Activated CD4-positive, alpha-beta T cell treated with anti-CD3 and anti-CD28 coated beads for 1 hour (primary cell): ENCODE measurements at places on chromosomes 2 and 18.
A peak's percentile ranks its signal among the peaks of the same experiment; 100 is the strongest.

- no peak for DNase-seq
These were observed 914.1 kb upstream of the NXPH2 start for GRCh38 chr2:139694327-139694726.

DNA sequence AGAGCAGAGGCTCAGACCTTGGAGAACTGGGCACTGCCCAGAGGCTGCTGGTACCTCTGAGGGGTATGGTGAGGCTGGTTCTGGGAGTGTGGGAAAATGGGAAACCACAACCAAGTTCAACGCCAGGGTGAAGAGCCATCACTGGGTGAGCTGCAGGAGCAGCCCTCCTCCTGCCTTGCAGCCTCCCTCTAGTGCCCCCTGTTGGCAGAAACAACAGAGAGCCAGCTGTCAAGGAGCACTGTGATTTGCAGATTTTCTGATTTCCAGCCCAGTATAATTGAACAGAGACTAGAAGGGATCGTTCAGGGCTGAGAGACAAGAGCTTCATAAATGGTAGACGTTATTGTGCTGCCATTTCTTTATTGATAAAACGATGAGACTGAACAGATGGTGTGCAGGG is 50.5 kb downstream of the MAPK4 start:
- no peak for DNase-seq

DNA sequence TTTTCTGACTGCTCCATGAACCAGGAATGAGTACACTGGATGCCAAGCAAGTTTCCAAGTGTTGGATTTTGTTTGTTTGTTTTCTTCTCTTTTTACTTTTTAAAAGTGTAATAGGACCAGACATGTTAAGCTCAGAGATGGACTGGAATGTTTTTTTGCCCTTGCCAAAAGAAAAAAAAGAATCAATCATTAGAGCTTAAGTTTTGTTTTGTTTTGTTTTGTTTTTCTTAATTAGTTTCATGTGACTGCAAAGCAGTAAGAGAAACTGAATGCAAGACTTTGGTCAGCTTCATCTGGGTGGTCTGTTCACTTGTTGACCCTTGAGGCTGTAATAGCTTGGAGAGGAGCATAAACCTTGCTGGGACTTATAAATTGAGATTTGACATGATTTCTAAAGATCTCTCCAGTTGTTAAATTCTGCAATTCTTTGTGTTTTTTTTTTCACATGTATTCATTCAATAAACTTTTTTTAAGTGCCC is 42.4 kb upstream of the SLC1A4 start:
- no peak for DNase-seq

DNA sequence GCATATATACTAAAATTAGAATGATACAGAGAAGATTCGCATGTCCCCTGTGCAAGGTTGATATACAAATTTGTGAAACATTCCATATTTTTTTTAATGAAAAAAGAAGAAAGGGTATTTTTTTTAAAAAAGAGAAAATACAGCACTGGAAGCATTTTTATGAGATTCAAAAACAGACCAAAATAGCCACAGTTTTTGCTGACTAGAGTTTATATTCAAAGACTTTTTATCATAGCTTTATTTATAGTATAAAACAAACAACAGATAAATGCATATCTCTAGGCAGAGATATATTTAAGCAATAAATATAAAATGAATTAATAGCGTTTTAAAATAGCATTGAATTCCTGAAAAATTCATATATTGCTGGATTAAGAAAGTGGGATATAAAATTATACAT is 436.5 kb upstream of the ACVR2A start:
- no peak for DNase-seq

DNA sequence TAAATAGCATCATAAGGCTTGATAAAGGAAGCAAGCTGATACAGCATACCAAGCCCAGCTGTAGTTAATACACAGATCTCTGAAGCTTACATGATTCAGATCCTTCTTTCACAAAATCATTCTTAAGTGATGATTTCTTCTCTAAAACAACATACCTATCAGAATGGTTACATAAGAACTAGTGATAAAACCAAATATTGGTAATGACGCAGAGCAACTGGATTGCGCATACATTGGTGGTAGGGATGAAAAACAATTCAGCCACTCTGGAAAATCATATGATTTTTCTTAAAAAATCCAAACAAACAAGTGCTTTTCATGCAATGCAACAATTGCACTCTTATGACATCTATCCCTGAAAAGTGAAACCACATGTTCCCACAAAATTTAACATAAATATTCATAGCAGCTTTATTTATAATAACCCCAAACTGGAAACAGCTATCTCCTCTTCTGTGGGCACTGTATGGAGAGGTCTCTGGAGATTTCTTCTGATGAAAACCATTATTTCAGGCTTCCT is 153.6 kb upstream of the DSEL start:
- no peak for DNase-seq

- no peak for DNase-seq
These were observed 34.8 kb downstream of the TNS1 start for GRCh38 chr2:217968023-217968422.

DNA sequence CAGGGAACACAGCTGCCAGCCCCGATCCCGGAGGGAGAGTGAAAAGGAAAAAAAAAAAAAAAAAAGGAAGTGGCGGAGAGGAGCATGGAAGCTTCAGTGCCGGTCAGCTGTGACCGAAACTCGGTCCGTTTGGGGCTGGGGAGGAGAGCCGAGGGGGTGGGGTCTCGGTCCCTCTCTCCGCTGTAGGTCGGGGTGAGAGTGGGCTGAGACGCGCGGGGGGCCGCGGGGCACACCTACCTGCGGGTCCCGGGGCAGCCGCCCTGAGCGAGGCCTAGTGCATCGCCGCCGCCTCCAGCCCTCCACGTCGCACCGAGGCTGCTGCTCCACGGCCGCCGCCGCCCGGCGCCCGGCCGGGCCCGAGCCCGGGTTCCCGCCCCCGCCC is 536 bp downstream of the VPS54 start:
- DNase-seq = peak; percentile 24

GRCh38 chr2:109458512-109458911 is 155.3 kb downstream of the SEPTIN10 start:
- DNase-seq = no peak

GRCh38 chr2:69459936-69460335 is 22.7 kb upstream of the NFU1 start:
- no peak for DNase-seq

- no peak for DNase-seq
These were observed 124.4 kb upstream of the PXDN start for GRCh38 chr2:1868683-1869141.

GRCh38 chr18:43705850-43706249 is 428.6 kb upstream of the SYT4 start:
- DNase-seq = no peak

DNA sequence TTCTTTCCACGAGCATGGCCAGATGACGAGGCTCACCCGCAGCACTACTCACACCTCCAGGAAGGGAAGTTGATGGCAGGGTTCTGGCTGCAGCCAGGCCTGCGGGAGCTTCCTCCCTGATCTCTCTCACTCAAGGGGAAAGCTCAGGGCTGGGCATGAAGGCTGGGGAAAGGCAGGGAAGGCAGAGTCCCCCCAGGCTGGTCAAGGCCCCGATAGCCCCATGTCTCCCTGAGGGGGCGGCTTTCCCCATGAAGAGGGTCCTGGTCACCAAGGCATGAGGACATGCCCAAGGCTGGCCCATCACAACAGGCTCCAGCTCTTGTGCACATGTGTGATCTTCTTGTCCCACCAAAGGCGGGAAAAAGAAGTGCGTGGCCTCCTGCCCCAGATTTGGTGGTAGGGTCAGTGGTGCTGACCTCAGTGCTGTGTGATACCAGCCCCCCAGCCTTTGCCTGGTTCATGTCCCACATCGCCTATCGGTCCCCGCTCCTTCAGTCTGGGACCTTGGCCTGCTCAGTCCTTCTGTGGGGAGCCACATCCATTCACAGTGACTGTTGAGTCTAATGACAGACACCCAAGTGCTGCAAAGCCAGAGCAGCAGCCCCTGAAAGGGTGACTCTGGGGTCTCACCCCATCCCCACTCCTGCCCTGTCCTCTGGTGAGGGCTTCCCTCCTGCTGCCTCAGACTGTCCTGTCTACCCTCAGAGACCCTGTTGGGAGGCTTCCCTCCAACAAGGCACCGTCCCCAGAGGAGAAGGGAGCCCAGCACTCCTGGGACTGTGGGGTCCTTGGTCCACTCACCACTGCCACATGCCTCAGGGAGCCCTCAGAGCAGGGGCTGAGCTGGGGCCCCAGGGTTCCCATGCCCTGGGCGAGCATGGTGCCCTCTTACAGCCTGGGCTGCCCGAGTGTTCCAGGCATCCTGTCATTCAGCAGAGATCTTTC is 49.8 kb upstream of the ALPP start:
- no peak for DNase-seq

GRCh38 chr2:83016343-83017110 is 1442.6 kb downstream of the SUCLG1 start:
- no peak for DNase-seq

- no peak for DNase-seq
These were observed 10.1 kb downstream of the RRM2 start for GRCh38 chr2:10132596-10132995.

GRCh38 chr2:3563521-3563976 is 5.4 kb upstream of the RNASEH1 start:
- no peak for DNase-seq

DNA sequence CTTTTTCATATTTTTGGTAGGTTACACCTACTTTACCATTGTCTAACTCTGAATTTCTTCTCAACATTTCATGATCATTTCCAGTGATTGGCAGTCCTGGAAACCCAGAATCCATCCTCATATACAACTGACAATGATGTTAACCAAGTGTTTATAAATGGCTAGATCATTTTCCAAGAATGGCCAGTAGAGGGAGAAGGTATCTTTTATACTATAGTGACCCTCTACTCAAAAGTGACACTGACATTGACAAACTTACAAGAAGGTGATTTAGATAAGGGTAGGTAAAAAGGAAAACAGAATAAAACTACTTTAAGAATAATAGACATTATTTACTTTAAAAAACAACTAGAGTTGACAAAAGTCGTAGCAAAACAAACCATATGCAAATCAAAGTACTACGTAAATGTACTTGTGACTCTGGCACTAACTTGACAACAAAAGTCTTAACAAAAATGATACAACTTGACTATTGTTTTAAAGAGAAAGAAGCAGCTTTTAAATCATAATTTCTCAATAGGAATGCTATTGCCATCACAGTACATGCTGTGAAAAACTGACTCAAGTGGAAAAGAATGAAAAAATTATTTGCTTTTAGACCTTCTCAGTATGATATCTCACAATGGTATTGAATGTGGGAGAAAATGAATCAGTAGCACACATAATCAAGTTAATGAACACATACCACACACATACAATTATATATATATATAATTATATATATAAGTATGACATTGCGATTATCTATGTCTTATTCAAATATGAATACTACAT is 76.6 kb upstream of the GRB14 start:
- DNase-seq = no peak

DNA sequence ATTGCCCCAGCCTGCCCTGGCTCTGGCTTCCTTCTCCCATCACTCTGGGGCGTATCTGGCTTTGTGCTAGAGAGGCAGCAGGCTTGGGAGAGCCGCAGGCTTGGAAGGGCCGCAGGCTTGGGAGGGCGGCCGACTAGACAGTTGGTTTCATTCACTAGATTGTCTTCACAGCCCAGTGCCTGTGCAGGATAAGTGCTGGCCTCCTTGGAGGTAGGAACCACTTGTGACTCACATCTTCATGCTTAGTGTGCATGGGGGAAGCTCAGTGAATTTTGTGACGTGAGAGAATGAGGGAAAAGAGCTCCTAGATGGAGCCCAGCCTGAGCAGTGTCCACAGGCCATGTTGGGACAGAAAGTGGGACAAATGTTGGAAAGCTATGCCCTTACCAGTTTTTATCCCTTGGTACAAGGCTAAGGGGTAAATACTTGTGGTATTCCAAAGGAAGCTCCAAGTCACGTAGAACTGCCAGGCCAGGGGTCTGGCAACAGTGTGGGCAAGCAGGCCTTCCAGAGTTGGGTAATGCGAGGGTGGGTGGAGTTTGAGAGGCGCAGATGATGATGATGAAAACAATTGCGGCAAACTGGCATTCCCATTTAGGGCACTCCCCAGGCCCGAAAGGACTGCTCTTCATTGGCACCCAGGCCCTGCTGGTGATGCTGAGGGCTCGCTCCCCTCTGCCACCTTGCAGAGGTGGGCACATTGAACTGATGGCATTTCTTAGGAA is 100.1 kb downstream of the DDX1 start:
- DNase-seq = no peak

DNA sequence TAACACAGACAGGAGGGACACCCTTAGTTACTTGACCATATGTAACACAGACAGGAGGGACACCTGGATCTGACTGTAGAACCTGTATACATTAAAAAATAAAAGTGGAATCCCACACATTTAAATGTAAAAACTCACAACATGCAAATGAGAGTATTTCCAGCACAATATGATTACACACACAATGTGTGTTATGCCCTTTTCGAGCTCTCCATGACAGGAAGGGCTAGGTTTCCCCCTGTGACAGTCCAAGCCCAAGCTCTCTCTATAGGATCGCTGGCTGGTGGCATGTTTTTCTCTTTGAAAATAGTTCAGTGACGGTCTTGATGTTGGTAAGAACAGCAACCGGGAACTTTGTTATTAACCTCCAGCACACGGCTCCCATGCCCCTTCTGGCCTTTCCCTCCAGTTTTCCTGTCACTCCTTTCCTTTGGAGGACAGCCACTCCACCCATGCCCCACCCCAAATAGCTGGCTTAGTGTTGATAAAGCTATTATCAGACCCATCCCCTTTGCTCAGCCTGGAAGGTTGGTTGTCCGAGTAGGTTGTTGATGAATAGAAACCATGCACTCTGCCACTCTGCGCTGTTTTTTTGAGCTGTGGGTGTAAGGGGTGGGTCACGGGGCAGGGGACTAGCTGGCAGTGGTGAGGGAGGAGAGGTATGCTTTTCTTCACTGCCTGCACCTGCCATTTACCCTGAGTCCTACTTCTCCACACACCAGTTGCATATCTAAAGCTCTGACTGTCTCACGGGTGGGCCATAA is 2.7 kb downstream of the RASGRP3 start:
- DNase-seq = no peak

DNA sequence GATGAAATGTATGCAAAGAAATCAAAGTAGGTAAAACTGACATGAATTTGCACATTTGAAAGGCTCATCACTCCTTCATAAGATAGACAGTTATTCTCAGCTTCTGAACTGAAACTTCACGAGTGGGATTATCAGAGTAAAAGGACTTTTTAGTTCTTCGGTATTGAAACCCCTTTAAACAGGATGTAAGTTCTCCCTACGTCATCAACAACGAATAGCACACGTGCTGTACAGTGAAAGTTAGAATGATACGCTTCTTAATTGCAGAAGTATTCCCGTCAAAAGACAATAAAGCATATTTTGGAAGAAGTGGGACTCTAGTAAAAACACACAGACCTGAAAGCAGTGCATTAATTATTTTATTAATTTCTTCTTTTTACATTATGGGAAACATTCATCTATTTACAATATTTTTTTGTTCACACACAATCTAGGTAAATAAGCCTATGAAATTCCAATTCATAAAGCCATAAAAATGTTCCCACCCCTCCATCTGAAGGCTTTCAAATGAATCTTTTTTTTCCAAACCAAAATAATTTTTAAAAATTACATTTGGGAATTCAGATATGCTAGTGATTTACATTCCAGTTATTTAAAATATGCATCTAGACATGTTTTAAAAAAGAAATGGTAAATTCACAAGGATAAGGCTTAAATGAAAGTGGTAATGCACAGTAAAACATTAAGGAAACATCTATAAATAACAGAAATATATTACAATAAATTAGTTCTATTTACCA is 45.9 kb downstream of the TGIF1 start:
- DNase-seq = no peak

GRCh38 chr2:222652491-222653255 is 3.2 kb downstream of the FARSB start:
- DNase-seq = no peak

- no peak for DNase-seq
These were observed 814 bp downstream of the FKBP7 start for GRCh38 chr2:178477443-178478129.
